ENCODE measurements at places on chromosomes 7 and 10.

DNA sequence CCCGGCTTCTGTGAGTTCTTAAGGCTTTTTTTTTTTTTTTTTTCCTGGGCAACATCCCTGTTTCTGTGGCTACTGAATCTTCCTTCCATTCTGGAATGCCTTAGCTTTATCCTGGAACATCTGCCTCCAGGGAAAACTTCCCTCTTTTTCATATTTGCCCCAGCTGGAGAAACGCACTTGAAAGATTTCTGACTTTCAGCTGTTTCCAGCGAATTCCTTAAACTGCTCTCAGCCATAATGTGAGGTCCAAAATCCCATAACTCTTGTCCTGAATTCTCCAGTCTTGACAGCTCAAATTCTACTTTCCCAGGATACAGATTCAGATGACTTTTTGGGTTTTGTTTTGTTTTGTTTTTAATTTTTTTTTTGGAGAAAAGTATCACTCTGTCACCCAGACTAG is 263.6 kb upstream of the AUTS2 start:
- DNase-seq, result no peak

GRCh38 chr7:145692237-145692950 is 424.2 kb upstream of the CNTNAP2 start:
- DNase-seq, result no peak

GRCh38 chr10:57706576-57707299 is 561.0 kb downstream of the IPMK start:
- no peak for DNase-seq

DNA sequence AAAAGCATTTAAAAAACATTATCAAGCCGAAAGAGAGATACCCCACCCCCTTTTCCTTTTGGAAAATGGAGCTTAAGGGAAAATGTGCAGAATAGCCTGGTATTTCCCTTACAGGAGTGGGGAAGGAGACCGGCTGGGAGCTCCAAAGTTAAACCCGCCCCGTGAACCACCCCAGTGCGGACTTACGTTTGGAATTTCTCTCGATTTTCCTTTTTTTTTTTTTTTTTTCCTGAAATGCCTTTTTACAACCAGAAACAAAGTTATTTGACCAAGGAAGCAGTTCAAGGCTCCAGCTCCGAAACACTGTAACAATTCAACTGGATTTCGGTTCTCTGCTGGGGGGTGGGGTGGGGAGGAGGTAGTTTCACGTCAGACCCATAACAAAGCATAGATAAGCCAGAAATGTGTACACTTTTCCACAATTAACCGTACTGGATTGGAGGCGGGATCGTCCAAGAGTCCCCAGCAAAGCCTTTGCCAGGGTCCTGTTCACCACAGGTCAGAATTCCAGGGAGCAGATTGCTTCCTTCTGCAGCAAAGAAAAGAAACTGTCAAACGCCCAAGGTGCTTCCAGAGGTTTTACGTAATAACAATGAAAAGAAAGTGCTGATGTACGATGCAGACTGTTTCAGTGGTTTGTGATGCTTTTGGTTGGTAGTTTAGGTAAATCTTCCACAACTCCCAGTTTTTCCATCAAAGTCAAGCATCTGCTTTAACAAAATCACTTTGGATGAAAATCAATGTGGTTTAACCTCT is 6.7 kb downstream of the SKIDA1 start:
- no peak for DNase-seq

- DNase-seq, result no peak
Measured at GRCh38 chr7:143877098-143877497, 24.9 kb downstream of the TCAF1 start.

- no peak for DNase-seq
Measured at GRCh38 chr10:76356557-76356956, 925.1 kb downstream of the LRMDA start.

All from pancreas (tissue), 10 donors.